ENCODE measurements at places on chromosomes 5 and 9.

- DNase-seq, result no peak
Observed at GRCh38 chr5:33772380-33772897, 119.4 kb downstream of the ADAMTS12 start.

DNA sequence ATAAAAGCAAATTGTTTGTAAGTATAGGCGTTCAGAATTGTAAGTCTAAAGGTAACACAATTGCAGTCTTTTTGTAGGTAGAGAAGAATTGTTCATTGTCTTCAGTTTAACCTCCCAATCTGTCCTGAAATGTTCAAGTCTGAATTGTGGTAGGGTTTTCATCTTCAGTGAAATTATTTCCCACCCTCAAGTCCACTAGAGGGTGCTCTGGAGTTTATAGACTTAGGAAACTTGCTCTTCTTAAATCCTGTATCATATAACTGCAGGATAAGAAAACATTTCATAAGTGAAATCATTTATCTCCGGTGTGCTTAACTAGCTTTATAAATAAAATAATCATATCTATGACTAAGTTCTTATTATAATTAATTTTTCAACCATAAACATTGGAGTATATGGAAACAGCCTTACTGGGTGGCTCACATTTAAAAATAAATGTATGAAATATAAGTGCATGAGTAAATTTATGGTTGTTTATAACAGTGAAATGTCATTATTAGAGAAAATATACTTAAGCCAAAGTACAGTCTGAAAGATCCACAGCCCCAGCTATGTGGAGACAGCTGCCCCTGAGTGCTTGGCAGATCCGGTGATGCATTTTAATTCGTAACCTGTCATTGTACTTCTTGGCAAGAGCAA is 182.4 kb upstream of the OTULINL start:
- peak; percentile 52 for DNase-seq

DNA sequence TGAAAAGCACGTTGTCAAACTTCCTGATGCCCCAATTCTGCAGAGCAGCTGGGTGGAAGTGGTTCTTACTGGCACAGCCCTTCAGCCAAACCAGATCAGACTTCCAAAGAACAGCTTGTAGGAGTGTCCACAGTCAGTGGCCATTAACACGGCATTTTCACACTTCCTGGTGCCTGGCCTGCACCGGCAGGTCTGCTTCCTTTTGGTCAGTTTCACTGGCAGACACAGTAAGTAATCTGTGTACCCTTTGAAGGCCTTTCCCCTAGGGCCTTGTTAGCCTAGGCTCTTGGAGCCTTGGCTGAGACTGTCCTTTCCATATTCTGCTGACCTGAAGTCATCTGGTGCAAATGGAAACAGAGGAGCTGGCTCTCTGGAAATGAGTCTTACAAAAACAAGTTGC is 297.5 kb upstream of the TNC start:
- no peak for DNase-seq

GRCh38 chr5:57492632-57493031 is 10.0 kb upstream of the ACTBL2 start:
- DNase-seq, result no peak

DNA sequence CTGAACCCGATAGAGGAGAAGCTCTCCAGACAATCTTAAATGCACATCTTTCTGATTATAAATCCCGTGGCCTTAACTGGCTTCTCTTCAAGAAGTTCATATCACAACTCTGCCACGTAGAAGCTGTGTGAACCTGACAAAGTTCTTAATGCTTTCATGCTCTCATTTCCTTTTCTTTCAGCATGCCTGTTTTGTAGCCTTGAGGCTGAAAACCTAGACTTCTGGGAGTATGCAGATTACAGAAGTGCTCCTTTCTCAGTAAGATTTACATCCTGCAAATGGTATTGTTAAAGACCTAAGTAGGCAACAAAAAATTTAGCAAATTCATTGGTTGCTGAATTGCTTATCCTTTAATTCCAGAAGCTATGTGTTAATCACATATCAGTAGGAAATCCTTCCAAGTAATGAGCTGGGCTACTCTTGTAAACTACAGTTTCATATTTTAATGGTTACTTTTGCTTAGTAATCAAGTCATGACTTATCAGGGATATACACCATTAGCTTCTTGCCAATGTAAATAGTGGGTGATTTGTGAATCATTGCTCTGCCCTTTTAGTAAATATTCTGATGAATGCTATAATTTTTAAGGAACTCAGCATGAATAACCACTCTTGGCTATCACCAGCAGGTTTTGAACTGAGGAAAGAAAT is 334.7 kb downstream of the FBXL7 start:
- no peak for DNase-seq

DNA sequence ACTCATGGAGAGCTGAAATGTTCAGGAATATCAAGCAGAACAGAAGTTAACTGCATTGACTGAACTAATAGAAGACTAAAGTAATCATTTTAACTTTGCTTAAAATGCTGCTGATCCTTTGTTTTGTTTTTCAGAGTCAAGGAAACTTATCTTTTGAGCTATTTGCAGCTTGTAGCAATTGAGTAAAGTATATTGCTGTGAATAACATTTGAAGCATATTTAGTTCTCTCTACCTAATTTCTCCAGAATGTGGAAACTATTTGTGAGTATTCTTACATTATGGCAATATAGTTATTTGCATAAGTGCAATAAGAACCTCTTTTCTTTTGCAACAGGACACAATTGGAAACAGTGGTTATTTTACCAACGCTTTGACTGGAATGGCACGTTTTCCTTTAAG is 5.3 kb upstream of the SOX30 start:
- DNase-seq, result no peak

DNA sequence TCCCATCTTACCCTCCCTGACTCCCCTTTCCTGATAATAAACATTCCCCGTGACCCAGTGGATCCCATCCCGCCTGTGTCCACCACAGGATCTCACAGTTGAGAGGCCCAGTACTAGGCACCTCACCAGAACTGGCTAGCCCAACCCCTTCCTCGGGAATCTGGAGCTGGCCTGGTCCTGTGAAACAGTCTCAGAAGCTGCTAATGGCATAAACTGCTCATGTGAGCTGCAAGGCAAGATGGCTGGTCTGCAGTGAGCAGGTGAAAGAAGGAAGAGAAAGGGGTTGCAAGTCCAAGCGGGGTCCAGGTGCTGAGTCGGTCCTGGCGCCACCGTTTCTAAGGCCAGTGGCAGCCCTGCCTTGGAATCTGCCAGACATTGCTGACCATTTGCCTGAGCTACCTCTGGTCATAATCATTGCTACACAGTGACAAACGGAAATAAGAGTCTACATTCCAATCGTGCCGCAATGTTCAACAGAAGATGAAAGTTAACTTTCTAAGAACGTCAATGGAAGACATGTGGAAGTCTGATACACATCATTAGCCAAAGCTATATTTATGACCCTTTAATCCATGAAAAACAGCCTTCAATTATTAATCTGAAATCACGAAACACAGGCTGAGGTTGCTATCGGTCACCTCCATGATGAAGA is 33.7 kb downstream of the DNAH5 start:
- no peak for DNase-seq

DNA sequence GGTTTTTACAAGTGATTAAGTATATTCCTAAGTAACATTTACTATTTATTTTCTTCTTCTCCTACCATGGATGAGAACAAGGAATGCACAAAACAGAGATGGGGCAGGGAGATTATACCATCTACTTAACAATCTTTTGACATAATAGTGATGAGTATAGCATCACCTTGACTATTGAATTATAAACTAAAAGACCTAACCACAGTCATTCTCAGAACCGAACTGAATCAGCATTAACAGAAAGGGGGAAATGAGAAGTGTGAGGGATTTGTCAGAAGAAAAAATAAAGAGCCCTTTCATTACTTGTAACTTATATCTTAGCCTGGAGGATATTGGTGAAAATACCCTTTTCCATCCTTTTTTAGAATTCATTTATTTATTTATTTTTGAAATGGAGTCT is 21.9 kb downstream of the OR2Y1 start:
- no peak for DNase-seq

GRCh38 chr9:126698251-126698650 is 84.5 kb downstream of the LMX1B start:
- no peak for DNase-seq

DNA sequence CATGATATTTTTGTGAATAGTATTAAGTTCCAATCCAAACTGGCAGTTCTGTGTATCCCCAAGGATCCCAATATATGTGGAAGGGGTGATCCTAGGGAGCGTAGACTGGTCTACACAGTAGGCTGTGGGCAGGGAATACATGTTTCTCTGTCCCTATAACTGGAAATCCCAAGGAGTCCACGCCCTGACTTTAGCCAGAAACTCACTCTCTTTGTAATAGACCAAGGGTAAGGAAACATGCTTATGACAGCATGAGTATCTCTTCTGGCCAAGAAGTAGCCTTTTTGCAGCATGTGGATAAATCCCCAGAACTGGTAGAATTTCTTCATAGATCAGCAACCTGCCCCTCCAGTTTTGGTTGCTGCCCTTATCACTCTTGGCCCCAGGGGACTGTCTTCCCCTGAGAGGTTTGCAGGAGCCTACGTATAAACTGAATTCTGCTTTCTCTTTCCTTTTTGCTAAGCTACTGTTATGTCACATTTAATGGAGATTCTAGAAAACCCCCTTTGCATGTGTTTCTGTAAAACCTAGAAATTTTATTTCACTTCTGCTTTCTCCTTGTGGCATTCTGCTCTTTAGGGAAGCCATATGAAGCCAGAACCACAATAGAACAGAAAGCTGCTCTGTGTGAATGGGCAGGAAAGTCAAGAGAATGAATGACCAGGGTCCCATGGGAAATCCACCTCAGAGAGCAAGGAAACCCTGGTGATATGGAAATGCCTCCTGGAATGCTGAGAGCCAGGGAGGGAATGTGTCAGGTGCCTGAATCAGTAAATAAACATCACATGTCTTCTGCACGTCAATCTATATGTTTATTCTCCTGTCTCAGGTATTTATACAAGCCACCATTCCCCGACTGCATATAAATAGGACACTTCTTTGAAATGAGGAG is 3.5 kb downstream of the IFNA2 start:
- DNase-seq, result no peak

DNA sequence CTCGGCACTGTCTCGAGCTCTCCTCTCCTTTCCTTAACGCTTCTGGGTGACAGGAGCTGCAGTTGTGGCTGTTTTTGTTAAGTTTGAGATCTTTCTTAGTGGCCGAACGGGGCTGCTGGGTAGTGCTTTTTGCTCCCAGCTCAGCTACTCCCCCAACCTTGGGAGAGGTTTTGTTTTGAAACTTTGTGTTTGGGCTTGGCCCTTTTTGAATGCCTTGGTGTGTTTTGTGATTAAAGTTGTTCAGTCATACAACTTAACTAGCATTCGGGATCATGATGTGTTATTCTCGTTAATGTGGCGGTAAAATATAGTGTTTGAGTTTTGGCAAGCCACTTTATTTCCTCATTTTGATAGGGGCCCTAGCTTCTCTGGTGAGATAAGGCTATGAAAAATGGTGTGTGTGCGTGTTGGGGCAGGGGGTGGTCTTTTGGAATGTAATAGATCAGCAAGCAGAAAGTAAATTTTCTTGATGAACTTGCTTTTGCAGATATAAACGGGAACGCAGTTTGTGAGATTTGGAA is 1.1 kb downstream of the KDM3B start:
- DNase-seq, result peak; percentile 34

GRCh38 chr9:92728831-92729734 is 35.5 kb downstream of the BICD2 start:
- no peak for DNase-seq

GRCh38 chr5:99059685-99060084 is 130.9 kb upstream of the CHD1 start:
- no peak for DNase-seq

- no peak for DNase-seq
Observed at GRCh38 chr5:174922955-174923354, 198.6 kb downstream of the MSX2 start.

- peak; percentile 92 for DNase-seq
Observed at GRCh38 chr5:140700177-140701144, at the start of gene ZMAT2. Gene ZMAT2 (plus strand): TSS chr5:140700447. CDS start chr5:140700461, 14 bp downstream.

DNA sequence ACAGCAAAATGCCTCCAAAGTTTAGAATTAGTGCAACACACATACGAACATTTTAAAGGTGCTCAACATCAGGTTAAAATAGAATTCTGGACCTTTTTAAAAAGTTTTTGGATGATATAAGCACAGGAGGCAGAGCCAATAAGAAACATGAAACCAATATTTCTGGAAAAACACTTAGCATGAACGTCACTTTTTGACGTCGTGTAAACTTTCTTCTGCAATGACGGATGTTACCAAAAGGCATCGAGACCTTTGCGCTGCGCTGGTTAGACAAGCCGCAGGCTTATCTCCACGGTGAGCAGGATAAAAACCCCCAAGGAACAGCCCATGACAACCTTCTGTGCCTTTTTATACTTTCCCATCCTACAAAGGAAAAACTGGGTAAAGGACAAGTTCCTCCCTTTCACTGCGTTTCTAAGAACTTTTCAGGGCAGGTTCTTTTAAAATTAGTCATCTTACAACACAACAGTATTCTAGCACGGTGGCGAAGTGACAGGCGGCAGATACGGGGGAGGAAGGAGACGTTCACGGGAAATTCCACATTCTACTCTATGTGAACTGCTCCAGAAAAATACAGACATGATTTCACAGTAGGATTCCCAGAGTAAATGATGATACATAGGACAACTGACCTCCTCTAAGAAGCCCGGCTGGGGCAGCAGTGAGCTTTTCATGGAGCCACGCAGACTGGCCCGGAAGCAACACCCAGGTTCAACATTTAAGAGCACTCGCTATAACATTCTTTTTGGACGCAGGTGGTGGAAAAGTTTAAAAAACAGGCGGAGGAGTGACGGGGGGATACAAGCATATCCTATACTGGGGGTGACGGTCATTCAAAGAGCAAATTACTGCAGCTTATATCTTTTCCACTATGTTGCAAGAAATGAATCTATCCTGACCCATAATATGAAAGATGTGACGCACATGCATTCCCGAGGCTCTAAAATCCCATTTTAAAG is 52.4 kb downstream of the USP20 start:
- peak; percentile 87 for DNase-seq

DNA sequence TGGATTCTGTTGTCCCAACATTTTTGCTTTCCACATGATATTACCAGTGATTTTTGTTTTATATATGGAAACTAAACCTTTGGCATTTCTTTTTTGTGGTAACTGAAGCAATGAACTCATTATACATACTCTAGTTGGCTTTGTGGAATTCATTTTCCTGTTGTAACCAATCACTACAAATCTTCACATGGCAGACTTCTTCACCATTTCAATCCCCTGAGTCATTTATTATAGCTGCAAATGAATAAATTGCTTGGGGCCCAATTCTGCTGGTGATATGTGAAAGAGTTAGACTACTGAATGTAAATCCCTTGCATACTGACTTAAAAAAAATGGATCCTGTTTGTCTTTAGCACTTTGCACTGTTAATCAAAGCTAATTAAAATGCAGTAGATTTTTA is 1709.6 kb upstream of the WWC1 start:
- no peak for DNase-seq

- no peak for DNase-seq
Observed at GRCh38 chr5:159605585-159605984, 275.3 kb upstream of the IL12B start.

- no peak for DNase-seq
Observed at GRCh38 chr5:122715095-122715494, 59.8 kb upstream of the SNX2 start.

GRCh38 chr5:56816546-56817081 is 1.3 kb downstream of the MAP3K1 start:
- DNase-seq, result peak; percentile 57
